DMS53 (cell line): ENCODE measurements at places on chromosomes 16 and 17.

GRCh38 chr17:296906-297690, 55.5 kb downstream of the RPH3AL start:
- DNase-seq, result no peak

DNA sequence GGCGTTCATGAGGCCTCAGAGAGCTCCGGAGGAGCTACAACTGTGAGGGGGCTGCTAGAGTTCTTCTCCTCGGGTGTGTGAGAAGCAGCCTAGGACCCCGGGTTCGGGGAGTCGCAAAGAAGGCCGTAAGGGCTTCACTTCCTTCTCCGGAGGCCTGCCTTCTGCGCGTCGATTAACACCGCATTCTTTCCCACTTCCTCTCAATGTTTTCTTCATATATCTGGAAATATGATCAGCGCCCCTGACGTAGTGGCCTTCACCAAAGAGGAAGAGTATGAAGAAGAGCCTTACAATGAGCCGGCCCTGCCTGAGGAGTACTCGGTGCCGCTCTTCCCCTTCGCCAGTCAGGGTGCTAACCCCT, 449 bp downstream of the SMCR8 start:
- DNase-seq, result no peak

GRCh38 chr16:85573045-85573695, 40.0 kb upstream of the GSE1 start:
- no peak for DNase-seq

DNA sequence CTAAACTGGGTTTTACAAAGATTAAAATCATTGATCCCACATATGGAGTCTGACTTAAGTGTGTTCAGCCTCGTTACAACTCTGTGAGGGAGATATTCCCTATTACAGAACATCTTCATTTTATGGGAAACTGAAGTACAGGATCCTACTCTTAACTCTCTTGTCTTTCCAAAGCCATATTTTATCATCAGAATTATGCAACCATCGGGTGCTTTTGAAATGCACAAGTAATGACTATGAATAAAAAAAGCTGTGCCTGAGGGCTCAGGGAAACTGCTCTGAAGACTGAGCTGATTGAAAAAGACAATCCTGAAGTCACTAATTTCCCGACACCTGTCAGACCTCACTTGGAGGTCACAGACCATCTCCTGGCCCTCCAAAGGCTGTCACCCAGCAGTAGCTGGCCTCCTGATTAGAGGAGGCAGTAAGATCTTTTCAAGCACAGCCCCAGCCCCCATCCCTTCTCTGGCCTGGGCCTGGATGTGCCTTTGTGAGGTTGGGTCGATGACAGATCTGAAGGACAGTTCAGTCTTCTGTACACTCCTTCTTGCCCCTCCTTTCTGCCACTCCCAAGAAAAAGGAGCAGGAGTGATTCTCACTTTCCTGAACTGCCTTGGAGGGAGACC, 5.6 kb downstream of the AKAP1 start:
- no peak for DNase-seq

DNA sequence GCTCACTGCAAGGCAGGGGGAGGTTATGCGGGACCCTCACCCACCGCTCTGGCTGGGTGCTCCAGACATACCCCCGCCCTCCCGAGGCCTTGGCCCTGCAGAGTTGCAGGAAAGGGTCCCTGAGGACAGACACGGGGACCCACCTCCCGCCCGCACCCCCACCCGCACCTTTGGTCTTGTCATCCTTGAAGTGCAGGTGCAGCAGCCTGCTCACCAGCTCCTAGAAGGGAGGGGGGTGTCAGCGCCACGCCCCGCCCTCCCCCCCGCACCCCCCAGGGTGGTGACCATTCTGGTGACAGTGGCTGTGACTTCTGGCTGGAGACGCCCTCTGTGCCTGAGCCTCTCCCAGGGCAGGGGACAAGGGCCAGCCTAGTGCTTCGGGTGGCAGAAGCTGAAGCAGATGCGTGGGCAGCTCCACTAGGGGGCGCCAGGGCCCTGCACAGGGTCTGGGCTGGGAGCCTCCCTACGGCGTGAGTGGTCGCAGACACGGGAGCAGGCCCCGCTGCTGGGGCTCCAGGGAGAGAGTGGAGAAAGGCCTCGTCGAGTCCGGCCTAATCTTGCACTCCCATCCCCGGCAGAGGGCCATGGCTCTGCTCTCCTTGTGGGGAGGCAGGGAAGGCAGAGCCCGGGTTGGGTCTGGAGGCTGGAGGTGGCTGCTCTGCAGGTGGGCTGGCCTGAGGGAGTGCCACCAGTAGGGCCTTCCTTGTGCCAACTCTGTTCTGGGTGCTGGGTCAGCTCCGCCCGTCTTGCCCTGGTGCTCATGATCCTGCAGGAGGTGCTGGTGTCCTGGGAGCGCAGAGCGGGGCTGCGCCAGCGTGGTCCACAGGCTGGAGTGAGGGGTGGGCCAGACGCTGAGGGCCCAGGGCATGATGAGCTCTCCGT, 2.7 kb downstream of the CENPX start:
- peak; percentile 87 for DNase-seq

- DNase-seq, result no peak
These were observed 136.2 kb upstream of the RCVRN start for GRCh38 chr17:10041287-10041612.
